NCI-H187 (cell line): ENCODE measurements at places on chromosomes 5 and 9.
A peak's percentile ranks its signal among the peaks of the same experiment; 100 is the strongest.

GRCh38 chr9:13805546-13805945 is 508.4 kb downstream of the NFIB start:
- DNase-seq = no peak

DNA sequence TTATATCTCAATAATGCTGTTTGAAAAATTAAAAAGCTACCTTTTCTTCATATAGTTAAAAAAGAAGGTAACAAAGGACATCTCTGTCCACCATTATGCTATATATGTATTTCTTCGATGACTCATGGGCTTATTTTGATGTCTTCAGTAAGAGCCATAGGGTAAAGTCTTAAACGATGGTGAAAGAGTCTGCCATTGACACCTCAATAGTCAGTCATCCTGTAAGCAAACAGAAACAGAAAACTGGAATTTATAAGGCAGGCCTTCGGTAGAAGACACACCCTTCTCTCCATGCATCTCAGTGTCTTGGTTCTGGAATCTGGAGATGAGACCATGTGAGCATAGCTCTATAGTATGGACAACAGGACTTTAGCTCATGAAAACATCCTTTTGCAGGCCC is 87.0 kb upstream of the ZNF462 start:
- no peak for DNase-seq

DNA sequence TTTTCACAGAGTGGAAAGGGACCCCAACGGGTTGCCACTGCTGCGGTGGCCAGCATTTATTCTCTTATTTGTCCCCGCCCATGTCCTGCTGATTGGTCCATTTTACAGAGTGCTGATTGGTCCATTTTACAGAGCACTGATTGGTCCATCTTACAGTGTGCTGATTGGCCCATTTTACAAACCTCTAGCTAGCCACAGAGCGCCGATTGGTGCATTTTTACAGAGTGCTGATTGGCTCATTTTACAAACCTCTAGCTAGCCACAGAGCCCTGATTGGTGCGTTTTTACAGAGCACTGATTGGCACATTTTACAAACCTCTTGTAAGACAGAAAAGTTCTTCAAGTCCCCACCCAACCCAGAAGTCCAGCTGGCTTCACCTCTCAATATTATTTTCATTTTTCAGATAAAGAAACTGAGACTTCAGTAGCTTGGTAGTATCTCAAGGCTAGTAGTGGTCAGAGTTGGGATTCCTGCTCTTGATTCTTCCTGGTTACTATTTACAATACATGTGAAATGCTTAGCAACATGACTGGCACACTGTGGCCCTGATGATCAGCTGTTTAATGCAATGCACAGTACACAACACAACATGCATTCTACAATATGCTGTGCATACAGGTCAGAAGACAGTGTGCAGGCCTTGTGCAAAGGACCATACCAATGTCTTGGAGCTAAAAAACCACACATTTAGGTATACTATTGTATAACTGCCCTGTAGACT is 63.6 kb upstream of the BOD1 start:
- no peak for DNase-seq

GRCh38 chr5:174610968-174611367 is 113.4 kb upstream of the MSX2 start:
- no peak for DNase-seq

- DNase-seq = no peak
These were observed 6.9 kb downstream of the RHOBTB3 start for GRCh38 chr5:95738072-95738471.

- DNase-seq = no peak
These were observed 4.7 kb downstream of the MAN2A1 start for GRCh38 chr5:109694451-109694891.

DNA sequence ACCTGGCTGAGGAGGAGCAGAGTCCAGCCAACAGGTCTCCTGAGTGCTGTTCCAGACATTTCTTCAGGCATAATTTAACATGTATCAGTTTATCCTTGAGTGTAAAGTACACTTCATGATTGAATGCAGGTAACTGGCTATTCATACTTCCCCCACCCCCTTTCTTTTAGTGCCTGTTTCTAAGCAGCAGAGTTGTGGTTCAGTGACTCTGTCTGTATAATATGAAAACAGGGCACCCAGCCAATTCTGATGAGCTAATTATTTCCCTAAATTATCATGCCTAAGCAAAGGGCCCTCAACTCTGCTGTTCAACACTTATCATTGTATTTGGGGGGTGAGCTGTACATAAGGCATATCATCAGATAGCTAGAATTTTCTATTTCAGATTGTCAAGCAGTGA is 51.9 kb upstream of the ZSWIM6 start:
- peak; percentile 91 for DNase-seq

DNA sequence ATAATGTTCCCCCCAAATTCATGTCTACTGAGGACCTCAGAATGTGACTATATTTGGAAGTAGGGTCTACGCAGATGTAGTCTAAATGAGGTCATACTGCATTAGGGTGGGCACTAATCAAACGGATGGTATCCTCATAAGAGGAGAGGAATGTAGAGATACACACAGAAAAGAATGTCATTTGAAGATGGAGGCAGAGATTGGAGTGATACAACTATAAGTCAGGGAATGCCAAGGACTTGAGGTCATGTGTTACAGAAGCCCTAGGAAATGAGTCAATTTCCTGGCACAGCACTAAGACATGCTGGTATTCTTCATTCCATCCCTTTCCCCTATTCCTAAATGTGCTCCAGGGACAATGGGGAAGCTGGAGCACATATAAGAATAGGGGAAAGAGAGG is 758 bp upstream of the PDCD1LG2 start:
- no peak for DNase-seq

GRCh38 chr9:136426787-136427186 is 12.9 kb downstream of the INPP5E start:
- no peak for DNase-seq

DNA sequence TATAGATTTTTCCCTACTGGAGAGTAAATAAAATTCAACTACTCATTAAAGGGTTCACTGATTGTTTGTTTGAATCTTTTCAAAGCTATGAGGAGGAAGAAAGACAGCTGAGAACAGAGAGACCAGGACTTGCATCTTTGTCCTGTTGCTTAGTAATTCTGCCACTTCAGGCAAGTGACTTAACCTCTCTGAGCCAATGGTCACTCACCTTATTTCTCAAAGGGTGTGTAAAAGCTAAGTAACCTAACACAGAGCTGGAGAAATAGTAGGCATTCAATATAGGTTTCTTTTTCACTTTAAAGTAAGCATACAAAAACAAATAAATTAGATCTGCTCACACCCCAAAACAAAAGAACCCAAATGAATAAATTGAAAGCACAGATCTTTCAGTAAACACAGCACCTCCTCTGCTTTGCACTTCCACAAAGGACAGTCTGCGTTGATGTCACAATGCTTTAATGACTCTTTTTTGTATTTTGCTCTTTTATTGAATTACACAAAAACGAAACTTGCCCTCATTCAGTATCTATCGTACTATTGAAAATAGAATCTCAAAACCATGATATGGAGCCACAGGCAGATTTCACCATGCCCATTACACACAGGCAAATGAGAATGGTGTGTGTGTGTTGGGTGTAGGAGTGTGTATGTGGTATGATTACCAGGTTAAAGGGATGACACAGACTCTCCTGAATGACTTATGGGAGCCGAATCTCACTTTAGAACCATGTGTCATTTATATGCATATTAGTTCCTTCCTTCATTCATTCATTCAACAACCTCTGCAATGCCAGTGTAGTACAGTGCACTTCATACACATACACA is 166.0 kb downstream of the EBF1 start:
- DNase-seq = no peak

- DNase-seq = no peak
These were observed 26.1 kb downstream of the AP3B1 start for GRCh38 chr5:78268356-78268755.

DNA sequence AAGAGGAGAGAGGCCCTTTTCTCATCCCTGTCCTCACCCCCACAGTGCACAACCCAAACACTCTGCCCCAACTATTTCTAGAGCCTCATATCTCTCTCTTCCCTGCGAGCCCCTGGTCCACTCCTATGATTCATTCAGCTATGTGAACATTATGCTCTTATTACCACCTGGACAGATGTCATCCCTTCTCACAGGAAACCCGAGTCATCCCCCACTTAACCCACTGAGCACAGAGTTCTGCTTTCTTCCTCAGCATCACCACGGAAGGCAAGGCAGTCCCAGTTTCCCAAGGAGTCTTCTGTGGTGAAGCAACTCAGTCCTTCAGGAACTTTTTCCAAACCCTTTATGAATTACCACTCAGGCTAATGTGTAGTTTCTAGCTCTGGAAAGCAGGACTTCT is 1.3 kb downstream of the DNAI1 start:
- DNase-seq = no peak

DNA sequence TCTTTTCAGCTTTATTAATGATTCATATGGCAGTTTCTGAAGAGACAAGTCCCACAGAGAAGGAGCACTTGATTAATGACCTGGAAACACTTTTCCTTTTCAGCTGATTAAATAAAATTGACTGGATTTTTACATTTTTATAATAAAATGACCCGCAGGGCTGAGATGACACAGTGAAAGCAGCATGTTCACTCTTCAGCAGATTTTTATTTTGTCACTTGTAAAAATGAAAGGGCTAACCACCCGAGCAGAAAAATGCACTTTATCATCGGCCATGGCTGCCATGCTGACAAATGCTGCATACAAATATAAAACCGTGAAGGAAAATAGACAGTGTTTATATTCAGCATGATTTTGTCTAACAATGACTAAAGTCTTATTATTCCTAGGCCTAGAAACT is 321.6 kb upstream of the ITGA1 start:
- no peak for DNase-seq

- no peak for DNase-seq
These were observed 197.1 kb downstream of the MED10 start for GRCh38 chr5:6181147-6181729.

- no peak for DNase-seq
These were observed 1.3 kb downstream of the ADRB2 start for GRCh38 chr5:148827723-148828122.

- no peak for DNase-seq
These were observed 48.1 kb upstream of the OLFM1 start for GRCh38 chr9:135039266-135039870.

DNA sequence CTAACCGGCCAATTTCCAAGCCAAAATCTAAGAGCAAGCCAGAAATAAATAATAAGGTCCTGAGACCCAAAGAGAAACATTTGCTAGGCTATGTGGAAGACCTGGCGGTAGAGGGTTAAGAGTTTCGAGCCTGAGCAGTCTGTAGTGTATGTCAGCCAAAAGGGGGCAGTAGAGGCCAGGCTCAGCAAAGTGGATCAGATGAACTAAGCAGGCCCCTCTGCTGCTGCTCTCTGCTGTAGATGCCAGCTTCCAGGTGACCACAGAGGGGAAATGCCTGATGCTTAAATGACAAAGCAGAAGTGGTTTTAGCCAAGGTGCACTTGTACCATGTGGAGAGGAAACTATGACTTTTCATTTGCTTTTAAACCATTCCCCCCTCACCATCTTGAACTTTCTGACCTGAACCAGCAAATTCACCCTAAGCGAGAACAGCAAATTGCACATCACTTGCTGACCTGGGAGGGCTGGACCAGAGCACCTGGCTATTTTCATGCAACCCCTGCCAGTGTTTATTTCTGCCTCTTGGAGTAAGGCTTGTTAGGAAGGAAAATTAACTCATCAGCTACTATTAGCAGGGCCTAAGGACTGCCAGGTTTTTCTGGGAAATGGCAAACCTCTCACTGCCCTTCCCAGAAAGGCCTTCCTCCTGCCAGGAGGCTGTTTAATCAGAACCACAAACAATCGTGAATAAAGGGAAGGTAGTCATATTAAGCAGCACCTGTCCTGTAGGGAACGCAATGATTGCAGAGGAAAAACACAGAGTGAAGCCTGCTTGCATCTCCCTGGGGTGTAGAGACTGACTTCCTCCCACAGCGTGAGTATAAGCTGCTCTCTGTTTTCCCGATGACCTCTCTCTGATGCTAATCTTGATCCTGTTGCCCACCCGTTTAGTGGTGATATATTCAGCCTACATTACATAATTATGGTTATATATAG is 818.2 kb downstream of the TLR4 start:
- DNase-seq = peak; percentile 14

- DNase-seq = no peak
These were observed 101.0 kb downstream of the TMEM232 start for GRCh38 chr5:110625376-110625999.

DNA sequence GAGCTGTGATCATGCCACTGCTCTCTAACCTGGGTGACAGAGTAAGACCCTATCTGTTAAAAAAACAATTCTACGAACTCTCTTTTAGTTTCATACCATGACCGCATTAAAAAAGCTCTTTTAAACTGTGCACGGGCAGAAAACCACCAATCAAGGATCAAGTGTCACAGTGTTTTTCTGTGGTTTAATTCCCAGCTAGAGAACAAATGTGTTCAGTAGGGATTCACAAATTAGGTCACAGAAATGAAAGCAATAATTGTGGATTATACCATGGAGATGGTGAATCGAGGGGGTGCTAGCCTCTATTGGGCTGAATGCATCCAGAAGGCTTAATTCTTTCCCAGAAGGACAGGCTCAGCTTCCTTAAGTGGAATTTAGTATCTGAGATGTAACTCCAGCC is 79.1 kb downstream of the ATG10 start:
- DNase-seq = no peak

- DNase-seq = no peak
These were observed 4.2 kb downstream of the IFNA8 start for GRCh38 chr9:21413151-21413550.

GRCh38 chr5:15731699-15732098 is 231.7 kb downstream of the FBXL7 start:
- DNase-seq = no peak

DNA sequence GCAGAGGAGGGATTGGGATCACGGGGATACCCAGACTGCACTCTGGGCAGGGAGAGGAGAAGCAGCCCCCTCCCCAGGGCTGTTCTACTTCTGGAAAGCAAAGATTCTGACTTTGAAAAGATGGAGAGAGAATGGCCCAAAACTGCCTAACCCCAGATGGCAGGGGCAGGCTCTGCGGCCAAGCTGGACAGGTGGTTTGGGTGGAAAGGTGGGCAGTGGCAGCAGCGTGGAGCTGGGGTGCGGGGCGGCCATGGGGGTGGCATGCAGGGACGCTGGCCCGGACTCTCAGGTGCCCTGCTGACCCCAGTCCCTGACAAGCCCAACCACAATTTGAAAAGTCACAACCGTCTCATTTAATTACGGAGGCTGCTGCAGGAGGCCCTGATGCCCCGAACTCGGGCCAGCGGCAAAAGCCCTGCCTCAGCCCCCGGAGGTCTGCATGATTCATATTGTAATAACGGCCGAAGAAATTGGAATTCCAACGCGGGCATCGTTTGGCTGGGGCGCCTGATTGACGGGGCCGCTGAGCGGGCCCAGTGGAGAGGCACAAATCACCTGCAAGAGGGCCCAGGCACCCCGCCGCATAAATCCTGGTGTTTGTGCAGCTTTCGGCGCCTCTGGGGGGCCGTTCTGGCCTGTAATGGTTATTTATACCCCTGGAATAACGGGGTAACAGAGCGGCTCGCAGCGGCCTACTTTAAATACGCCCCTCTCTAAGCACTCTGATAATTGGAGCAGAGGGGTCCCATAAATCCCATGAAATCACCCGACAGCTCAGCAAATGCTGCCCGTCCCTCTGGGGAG is 41.8 kb upstream of the FCN2 start:
- no peak for DNase-seq

DNA sequence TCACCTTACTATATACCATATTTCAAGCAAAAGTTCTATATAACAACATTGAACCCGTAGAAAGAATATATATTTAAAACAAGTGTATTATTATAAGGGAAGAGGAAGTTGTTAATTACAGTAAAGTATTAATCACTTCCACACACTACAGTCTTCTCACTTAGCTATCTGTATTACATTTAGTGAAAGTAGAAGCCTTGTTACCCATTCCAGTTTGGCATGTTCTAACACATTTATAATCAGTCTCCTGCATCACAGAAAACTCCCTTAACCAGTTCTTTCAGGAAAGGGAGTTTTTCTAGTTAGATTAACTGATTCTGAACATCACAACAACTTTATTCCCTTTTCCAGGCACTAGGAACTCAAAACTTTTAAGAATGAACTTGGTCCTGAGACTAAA is 6.9 kb downstream of the RAB14 start:
- no peak for DNase-seq
